ENCODE measurements at places on chromosomes 12 and 14.

GRCh38 chr14:24243336-24243836 is 963 bp upstream of the TINF2 start:
- no peak for DNase-seq

DNA sequence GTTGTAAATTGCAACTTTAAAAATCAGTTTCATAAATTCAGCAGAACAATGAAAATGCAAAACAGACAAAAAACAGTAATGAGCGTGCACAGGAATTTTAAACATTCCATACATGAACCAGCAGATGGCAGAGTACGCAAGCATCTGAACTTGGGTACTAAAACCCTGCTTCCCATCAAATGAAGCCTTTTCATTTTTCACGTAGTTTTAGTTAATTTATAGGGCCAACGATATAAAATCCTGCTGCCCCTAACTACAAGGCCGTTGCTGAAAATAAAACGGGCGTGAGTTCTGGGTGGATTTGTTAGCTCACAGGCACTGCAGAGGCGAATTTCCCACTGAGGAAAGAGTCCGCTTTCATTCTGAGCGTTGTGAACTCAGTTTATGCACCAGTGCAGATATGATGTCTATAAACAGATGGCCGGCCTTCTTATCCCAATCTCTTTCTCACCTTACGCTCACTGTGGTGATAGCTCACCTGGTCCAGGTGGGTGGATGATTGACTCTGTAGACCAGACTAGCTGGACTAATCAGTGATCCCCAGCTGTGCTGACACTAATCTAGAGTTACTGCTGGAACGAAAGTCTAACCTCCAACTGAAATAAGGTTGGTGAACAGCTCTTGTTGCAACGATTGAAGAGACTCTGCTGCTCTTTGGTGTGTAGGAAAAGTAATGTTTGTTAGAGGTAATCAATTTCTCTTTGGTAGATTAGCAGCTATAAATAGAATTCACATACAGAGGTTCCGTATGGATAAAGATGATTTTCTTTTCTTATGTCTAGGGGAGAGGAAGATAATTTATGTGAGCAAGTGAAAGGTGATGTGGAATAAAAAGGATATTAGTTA is 89.2 kb downstream of the PDZRN4 start:
- peak; percentile 32 for DNase-seq

DNA sequence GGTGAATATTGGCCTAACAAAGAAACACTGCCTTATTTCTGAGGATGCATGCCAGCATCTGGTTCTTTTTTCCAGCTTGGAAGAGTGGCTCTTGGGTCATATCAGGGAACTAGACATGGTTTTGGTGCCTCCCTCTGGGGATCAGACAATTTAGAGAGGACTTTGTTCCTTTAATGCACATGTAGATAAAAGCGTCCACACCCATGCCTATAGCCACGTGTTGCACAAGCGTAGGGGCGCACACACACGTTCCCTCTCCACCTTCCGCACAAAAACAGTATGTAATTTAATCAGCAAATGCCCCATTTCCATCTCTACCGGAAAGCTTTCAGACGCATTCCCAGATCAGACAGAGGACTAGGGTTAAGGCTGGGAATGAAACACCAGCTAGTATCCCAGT is 61.7 kb upstream of the RIC8B start:
- DNase-seq = no peak

GRCh38 chr12:75205558-75205957 is 4.1 kb downstream of the KCNC2 start:
- no peak for DNase-seq

GRCh38 chr14:35861204-35861868 is 35.2 kb downstream of the BRMS1L start:
- DNase-seq = no peak

DNA sequence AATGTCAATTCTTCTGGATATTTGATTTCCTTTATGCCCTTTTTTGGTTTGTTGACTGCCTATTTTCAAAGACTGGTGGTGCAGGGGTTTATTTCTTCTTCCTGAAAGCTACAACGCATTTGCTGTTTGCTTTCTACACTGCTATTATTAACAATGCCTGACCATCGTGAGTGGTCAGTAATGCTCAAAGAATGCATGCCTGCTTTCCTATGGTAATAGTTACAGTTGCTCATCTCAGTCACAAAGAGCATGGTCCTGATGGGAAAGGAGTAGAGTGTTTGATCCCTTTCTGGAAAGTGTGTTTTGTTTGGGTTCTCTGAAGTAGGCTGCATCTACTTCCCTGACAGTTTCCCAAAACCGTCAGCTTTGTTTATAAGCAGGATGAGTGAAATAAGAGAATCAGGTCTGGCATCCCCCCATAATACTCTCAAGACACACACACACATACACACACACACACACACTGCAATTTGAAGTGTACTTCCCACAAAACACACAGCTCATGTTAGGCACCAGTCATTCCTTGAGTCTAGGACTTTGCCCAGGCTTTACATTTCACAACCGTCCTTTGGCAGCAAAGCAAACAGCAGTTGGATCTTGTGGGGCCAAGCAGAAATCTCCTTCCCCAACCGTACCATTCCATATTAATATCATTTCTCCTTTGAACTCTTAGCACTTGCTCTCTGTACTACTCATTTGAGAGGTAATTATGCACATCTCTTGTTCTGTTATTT is 56.6 kb downstream of the SUDS3 start:
- DNase-seq = no peak

GRCh38 chr12:50825372-50825838 is 17.3 kb upstream of the TMPRSS12 start:
- peak; percentile 71 for DNase-seq

DNA sequence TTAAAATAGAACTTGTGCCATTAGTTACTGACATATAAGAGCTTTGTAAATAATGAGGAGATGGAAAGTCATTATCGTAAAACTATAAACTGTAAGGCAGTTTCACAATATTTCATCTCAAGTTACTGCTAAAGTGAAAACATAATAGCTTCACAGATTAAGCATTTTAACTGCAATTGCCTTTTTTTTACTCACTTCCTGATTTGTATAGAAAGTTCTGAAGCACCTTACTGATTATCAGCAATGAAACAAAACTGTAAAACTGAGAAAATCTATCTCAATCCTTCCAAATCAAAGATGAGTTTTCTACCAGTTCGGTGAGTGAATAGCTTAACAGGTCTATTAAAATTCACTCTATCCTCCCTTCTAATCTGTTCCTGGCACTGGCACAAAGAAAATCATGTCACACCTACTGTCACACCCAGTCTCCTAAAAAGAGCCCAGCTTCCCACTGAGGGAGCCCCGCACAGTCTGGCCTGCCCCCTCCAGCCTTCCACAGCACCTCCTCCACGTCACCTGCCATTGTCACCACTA is 161.4 kb upstream of the ABCD2 start:
- no peak for DNase-seq

- DNase-seq = no peak
These were observed 741.8 kb downstream of the TMEM121 start for GRCh38 chr14:106268013-106268727.

DNA sequence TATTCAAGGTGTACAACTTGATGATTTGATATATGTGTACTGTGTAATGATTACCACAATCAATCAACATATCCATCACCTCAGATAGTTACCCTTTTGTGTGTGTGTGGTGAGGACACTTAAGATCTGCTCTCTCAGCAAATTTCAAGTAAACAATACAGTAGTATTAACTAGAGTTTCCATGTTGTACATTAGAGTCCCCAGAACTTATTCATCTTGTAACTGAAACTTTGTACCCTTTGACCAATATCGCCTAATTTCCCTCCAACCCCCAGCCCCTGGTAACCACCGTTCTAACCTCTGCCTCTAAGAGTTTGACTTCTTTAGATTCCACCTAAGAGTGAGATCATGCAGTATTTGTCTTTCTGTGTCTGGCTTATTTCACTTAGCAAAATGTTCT is 12.1 kb downstream of the ADCK1 start:
- DNase-seq = no peak

GRCh38 chr12:94286583-94287244 is 138.3 kb downstream of the PLXNC1 start:
- no peak for DNase-seq

- peak; percentile 36 for DNase-seq
These were observed 624 bp upstream of the PWP1 start for GRCh38 chr12:107684990-107685359.

GRCh38 chr14:77026930-77027537 is 1.5 kb downstream of the IRF2BPL start:
- DNase-seq = no peak

GRCh38 chr12:107094183-107094448 is 767 bp upstream of the CRY1 start:
- DNase-seq = no peak

GRCh38 chr14:87045246-87045645 is 947.7 kb downstream of the GALC start:
- no peak for DNase-seq

DNA sequence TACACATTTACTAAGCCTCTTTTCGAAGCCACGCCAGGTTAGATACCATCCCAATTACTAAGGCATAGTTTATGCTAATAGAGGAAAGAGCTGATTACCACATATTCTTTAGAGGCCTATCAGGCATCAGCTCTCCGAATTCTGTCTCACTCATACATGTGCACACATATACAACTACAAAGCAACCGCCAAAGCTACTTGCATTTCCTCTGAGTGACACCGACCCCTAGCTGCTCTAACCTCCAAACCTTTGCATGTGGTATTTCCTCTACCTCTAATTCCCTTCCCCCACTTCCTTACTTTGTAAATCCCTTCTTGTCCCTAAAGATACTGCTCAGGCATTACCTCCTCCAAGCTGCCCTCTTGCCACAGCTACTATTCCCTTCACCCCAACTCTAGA is 107.2 kb downstream of the DUSP6 start:
- DNase-seq = no peak

DNA sequence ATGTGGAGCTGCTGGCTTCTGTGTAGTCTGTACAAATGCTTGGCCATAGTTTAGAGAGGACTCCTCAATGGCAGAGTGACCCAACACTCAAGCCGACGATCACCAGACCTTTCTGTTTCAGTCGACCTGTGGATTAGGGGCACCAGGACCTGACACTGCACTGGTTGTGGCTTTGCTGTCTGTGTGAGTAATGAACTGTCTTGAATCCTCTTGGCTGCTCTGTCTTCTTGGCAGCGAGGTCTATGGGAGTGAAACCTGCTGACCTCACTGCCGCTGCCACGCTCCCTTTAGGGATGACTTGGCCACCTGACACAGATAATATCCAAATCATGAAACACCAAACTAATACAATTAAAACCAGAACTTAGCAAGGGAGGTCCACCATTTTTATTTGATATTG is 83.5 kb upstream of the C14orf180 start:
- DNase-seq = no peak

- peak; percentile 80 for DNase-seq
These were observed at the start of gene RASSF3 for GRCh38 chr12:64610079-64610659. Gene RASSF3 (plus strand): TSS chr12:64610495. CDS start chr12:64610633, 138 bp downstream.

- DNase-seq = no peak
These were observed 62.8 kb downstream of the VWF start for GRCh38 chr12:6061660-6062059.

GRCh38 chr14:29097476-29097875 is 330.9 kb downstream of the FOXG1 start:
- DNase-seq = no peak

- DNase-seq = no peak
These were observed 5.8 kb downstream of the ANKRD9 start for GRCh38 chr14:102503641-102504327.

GRCh38 chr12:81572411-81572810 is 186.7 kb downstream of the PPFIA2 start:
- no peak for DNase-seq

DNA sequence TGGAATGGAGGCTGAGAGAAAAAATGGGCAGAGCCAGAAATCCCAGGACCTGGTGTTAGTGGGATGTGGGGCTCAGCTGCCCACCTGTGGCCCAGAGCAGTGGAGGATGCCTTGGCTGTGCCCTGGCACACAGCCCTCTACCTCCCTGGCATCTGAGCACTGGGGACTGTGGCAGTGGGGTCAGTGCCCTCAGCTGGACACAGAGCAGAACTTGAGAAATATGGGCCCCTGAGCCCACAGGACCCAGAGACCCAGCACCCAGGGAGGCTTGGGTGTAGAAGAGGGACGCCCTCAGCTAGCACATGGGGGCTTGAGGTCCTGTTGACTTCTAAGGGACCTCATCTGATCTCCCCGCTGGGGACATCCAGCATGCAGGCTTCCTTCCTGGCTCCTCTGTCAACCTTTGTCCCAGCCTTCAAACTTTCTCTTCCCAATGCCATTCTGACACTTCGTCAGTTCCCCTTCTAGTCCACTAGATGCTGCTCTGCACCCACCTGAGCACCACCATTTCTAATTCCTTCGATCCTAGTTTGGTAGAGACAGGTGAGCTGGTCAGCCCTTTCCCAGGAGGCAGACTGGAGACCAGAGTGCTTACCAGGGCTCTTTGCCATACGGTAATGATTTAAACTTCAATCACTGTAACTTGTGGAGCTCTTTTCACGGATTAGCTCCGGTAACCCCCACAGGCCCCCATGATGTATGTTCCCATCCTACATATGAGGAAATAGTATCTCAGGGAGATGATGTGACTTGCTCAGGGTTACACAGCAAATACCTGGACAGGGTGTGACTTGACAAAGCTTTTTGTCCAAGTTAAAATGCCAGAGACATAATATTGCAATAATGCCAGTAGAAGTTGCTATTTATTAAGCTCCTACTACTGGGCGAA is 143.7 kb downstream of the ASCL4 start:
- DNase-seq = peak; percentile 9

GRCh38 chr14:106842687-106843086 is 1316.3 kb downstream of the TMEM121 start:
- no peak for DNase-seq

- DNase-seq = no peak
These were observed 27.7 kb downstream of the PPP2R5C start for GRCh38 chr14:101789222-101789621.

DNA sequence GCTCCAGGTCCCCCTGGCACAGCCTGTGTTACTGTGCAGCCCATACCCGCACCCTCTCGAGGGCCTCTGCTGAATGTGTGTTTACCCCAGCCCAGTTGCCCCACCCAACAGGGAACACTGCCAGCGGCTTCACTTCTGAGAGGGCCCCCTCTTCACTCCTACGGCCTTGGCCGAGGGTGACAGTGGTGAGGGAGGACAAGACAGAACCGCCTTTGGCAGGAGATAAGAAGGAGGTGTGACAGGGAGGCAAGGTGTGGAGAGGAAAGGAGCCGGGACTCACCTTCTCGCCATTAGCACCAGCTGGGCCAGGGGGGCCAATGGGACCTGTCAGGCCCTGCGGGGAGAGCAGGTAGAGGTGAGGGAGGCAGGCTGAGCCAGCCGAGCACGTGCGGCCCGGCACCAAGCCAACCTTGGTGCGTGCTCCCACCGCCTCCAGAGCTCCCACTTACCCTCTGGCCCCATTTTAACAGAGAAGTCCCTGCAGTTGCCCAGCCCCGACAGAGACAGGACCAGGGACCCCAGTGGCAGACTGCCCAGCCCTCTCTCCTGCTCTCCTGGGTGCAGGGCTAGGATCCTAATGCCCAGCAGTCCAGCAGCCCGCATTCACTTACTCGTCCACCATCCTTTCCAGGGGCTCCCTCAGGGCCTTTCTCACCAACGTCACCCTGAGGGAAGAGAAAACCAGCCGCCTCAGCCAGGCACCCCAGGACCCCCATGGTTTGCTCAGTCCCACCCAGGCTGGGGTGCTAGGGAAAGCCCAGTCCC is 18.3 kb downstream of the TMEM106C start:
- no peak for DNase-seq
